ENCODE measurements at places on chromosomes 12 and 14.

DNA sequence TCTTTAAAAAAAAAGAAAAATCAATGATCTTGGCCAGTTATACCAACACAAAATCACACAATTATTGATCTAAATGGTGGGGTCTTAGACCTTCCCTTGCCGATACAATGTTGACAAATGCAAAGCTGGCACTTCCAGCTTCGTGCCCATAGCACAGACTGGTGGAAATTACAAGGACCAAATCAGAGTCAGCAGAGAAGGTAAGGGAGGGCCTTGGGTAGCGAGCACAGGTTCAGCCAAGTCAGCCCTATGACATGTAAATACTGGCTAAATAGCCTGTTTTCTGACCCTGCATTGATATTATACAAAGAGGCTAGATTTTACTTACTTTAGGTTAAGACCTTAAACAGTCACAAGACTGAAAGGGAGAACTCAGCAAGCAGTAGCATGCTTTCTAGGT, 30.3 kb upstream of the WDR89 start:
- no peak for DNase-seq

DNA sequence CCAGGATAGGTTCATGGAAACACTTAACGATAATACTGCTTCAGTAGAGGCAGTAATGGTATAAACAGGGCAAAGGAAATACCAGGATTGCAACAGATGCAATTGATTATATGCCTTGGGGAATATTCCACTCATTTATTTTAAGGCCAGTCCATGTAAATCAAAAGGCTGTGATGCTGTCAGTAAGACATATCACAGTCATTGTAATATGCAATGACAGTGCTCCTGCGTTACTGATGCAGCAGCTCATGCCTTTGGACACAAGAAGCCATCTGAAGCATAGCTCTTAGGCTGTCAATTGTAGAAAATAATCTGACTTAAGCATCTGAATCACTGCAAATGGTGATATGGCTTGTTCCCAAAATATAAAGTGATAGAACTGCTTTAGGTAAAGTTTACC, 674.8 kb downstream of the TMTC2 start:
- no peak for DNase-seq

- no peak for DNase-seq
Observed at GRCh38 chr14:45254771-45255170, 1.8 kb upstream of the MIS18BP1 start.

DNA sequence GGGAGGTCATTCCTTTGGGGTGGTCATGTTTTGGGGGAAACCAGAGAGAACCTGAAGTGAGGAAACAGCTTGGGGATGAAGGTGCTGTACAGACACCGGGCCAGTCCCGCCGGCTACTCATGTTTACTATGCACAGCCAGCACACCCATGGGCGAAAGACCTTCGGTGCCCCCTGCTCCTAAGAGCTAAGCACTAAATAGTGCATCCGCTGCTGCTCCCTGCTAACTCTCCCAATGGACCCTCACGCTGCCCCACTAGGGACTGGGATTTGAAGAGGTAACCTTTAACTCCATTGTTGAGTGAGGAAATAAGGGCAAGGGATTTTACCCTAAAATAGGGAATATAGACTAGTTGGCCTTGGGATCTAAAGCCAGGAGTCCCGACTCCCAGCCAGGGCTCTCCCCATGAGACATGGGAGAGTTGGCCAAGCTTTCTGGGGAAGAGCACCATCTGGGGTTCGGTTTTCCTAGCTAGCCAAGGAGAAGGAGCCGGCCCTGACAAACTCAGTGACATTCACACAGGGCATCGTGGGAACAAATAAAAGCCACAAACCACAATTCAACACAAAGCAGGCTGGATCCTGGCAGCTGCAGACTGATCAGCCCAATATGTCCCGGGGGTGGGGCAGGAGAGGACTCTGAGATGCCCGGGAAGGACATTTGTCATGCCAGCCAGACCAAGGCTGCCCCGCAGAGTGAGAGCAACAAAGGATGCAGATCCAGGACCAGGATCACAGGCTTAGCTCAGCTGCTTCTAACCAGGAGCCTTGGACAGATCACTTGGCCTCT, 91.7 kb downstream of the SINHCAF start:
- DNase-seq, result no peak

- DNase-seq, result peak; percentile 61
Observed at GRCh38 chr14:102442241-102443211, 67.0 kb downstream of the ANKRD9 start.

GRCh38 chr14:90375934-90376333, 20.9 kb upstream of the CALM1 start:
- no peak for DNase-seq

DNA sequence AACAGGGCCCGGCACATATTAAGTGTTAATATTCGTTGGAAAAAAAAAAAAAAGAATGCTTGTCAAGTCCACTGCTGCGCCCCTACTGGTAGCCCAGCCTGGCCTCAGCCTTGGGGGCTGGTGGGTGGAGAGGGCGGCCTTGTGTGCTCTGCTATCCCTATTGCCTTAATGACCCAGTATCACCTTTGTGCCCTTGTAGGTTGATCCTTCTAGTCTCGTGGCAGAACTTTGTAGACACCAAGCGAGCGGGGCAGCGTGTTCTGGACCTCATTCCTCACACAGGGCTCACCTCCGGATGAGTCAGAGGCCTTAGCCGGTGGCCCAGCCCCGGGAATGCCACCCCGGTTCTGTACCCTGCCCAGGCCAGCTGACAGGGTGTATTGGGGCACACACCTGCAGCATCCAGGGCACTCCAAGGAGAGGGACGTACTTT, 1.8 kb upstream of the RCOR1 start:
- peak; percentile 73 for DNase-seq

GRCh38 chr14:47675466-47676314, at the start of gene MDGA2:
MDGA2 (minus strand) TSS chr14:47675605.
- peak; percentile 27 for DNase-seq

DNA sequence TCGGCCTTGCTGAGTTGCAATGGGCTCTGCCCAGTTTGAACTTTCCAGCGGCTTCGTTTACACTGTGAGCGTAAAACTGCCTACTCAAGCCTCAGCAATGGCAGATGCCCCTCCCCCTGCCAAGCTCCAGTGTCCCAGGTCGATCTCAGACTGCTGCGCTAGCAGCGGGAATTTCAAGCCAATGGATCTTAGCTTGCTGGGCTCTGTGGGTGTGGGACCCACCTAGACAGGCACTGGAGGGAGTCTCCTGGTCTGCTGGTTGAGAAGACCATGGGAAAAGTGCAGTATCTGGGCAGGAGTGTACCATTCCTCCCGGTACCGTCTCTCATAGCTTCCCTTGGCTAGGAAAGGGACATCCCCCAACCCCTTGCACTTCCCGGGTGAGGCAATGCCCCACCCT, 88.2 kb downstream of the KLHL28 start:
- no peak for DNase-seq

DNA sequence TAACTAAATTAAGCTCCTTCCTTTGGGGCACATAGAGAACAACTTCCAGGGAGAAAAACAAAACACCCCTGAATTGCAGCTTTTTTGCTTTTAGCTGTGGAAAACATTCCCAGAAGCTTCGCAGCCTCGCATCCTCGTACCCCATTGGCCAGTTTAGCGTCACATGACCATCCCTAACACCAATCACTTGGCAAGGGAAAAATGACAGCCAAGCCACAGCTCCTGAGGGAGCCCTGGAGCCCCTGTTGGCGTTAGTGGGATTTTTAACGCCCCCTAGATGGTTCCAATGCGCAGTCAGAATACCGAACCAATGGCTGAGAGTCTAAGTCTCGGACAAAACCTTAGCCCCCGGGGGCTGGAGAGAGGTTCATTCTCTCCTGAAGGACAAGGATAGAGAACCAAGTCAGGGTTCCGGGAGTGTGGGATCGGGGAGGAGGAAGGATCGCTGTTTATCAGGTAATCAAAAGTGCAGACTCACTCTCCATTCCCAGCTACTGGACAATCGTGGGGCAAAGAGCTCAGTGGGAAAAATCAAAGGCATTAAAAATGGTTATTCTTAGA, 135.6 kb upstream of the HIF1A start:
- no peak for DNase-seq

- no peak for DNase-seq
Observed at GRCh38 chr12:8031872-8032241, 659 bp upstream of the FOXJ2 start.

Data from cerebellar cortex (tissue), 1 donor.